ENCODE measurements at places on chromosomes 5 and 9.

DNA sequence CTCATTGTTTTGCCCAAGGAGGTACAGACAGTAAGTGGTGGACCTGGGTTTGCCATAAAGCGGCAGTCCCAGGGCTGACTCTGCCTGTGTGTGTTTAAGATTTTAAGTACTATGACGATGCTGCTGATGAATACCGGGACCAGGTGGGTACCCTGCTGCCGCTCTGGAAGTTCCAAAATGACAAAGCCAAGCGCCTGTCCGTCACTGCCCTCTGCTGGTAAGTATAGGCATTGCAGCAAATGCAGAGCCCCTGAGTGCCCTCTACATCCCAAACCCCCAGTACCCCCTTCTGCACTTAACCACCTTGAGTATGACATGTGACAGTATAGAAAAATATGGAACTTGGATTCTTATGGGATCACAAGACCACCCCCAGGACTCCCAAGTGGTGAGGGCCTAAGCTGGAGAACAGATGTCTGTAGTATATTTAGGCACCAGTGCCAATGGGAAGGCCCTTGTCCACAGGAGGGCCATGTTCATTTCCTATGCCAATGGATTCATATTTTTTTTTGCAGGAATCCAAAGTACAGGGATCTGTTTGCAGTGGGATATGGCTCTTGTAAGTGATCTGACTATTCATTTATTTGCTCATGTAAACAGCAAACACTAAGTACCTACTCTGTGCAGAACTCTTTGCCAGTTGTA is 22.0 kb downstream of the ENHO start:
- peak; percentile 70 for DNase-seq

DNA sequence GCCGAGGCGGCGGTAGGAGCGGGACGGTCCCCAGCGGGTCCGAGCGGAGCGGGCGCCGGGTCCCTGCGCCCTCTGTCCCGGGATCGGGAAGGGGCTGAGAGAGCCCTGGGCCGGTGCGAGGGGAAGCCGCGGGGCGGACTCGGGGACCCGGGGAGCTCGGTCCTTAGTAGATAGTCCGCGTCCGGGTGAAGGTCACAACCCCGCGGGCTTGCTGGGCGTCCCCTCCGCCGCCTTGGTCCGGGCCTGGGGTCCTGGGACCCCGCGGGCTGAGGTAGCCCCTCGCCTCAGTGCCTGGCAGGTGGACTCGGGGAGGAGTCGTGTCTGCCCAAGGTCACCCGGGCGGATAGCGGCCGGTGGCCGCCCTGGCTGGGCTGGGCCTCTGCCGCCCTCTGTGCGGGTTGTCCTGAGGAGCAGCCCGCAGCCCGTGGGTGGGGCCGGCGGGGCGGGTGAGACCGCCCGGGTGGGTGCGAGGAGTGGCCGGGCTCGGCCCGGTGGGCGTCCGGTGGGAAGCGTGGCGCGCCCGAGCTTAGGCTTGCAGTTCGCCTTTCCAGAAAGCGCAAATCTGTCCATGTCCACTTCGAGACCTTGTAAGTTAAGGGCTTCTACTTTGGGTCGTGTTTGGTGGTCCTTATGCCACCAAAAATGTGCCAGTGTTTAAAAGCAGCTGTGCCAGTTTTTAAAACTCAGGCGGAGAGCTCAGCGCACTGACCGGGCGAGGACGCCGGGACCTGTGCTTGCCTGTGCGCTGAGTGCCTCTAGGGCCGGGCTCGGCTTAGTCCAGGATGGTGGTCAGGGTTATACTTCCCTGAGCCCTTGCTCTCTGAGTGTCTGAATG is 554 bp downstream of the SDHA start:
- no peak for DNase-seq

DNA sequence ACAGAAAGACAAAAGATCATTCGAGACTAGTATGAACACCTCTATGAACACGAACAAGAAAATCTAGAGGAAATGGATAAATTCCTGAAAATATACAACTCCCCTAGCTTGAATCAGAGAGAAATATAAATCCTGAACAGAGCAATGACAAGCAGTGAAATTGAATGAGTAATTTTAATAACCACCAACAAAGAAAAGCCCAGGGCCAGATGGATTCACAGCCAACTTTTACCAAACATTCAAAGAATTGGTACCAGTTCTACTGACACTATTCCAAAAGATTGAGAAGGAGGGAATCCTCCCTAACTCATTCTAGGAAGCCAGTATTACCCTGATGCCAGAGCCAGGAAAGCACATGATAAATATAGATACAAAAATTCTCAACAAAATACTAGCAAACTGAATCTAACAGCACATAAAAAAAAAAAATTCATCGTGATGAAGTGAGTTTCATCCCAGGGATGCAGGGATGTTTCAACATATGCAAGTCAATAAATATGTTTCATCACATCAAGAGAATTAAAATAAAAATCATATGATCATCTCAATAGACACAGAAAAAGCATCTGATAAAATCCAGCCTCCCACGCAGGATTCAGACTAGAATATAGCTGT is 25.2 kb upstream of the PTGER4 start:
- no peak for DNase-seq

- no peak for DNase-seq
Measured at GRCh38 chr5:80757290-80757689, 102.5 kb upstream of the DHFR start.

Measured in GM10248 (cell line).